Activated T-cell treated with anti-CD3 and anti-CD28 coated beads, Interleukin-2, amount 50 U/mL, for 72 hours (primary cell): ENCODE measurements at places on chromosomes 12 and 14. TPM values are rescaled to one million over a fixed set of nuclear protein-coding genes. Genes with fewer than 3 reads are reported as not detected.

- H3K27ac ChIP-seq: peak overlapping the region; percentile 83
- no peaks in the 10 kb centered on the region for H3K27me3 ChIP-seq
- H3K36me3 ChIP-seq: peaks cover 26% of the 10 kb centered on the region
- peaks cover 91% of the 10 kb centered on the region for H3K4me1 ChIP-seq
- no peak for DNase-seq
Measured at GRCh38 chr12:6457220-6457945, 5.5 kb downstream of the TAPBPL start.

- no peak for DNase-seq
- H3K4me3 ChIP-seq: no peak overlapping the region
- no peaks in the 10 kb centered on the region for H3K4me1 ChIP-seq
- H3K36me3 ChIP-seq: peaks cover 1% of the 10 kb centered on the region
Measured at GRCh38 chr14:59337141-59337611, 128.0 kb downstream of the GPR135 start.

DNA sequence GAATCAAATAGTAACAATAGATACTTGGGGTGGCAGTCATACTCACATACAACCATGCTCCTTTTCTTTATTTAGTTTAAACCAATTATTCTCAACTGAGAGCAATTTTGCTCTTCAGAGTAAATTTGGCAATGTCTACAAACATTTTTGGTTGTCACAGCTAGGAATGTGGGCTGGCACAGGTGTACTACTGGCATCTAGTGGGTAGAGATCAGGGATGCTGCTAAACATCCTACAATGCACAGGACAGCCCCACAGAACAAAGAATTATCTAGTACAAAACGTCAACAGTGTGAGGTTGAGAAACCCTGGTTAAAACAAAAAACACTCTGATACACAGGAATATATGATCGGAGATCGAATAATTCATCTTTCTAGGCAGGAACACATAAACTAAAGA lies 186.5 kb downstream of the NELL2 start:
- H3K36me3 ChIP-seq: peaks cover 2% of the 10 kb centered on the region
- no peaks in the 10 kb centered on the region for H3K27me3 ChIP-seq
- H3K27ac ChIP-seq: no peak overlapping the region
- no peaks in the 10 kb centered on the region for H3K4me1 ChIP-seq

- H3K27ac ChIP-seq: no peak overlapping the region
- peaks cover 51% of the 10 kb centered on the region for H3K4me1 ChIP-seq
- H3K4me3 ChIP-seq: peak overlapping the region; percentile 2
- H3K36me3 ChIP-seq: peaks cover 3% of the 10 kb centered on the region
- DNase-seq: peak; percentile 91
Measured at GRCh38 chr12:124771462-124772288, 92.0 kb downstream of the SCARB1 start.

DNA sequence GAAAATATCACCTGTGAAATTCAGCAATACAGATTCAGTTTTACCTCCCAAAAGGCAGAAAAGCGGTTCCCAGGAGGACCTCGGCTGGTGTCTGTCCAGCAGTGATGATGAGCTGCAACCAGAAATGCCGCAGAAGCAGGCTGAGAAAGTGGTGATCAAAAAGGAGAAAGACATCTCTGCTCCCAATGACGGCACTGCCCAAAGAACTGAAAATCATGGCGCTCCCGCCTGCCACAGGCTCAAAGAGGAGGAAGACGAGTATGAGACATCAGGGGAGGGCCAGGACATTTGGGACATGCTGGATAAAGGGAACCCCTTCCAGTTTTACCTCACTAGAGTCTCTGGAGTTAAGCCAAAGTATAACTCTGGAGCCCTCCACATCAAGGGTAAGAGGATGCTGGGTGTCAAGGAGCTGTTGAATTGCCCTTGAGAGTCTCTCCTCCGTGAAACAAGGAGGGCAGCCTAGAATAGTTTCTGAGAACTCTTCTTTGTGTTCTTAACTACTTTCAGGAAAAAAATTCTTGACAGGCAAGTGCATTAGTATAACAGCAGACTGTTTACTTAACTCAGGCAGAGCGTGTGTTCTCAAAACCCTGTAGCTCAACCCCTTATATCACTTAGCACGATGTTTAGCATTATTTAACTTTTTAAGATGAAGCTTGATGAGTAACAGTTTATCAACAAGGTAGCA lies 7.7 kb downstream of the TDP1 start:
- peaks cover 49% of the 10 kb centered on the region for H3K36me3 ChIP-seq
- DNase-seq: no peak
- H3K4me1 ChIP-seq: peaks cover 68% of the 10 kb centered on the region
- no peaks in the 10 kb centered on the region for H3K27me3 ChIP-seq

The CCND2 gene
- 445 TPM for total RNA-seq

GRCh38 chr14:49306152-49306751 lies 279.9 kb downstream of the RPS29 start:
- H3K27me3 ChIP-seq: no peaks in the 10 kb centered on the region
- DNase-seq: no peak
- H3K27ac ChIP-seq: no peak overlapping the region
- no peaks in the 10 kb centered on the region for H3K36me3 ChIP-seq
- H3K4me1 ChIP-seq: no peaks in the 10 kb centered on the region
- H3K4me3 ChIP-seq: no peak overlapping the region

The DHRS2 gene
- 10.6 TPM for total RNA-seq

DNA sequence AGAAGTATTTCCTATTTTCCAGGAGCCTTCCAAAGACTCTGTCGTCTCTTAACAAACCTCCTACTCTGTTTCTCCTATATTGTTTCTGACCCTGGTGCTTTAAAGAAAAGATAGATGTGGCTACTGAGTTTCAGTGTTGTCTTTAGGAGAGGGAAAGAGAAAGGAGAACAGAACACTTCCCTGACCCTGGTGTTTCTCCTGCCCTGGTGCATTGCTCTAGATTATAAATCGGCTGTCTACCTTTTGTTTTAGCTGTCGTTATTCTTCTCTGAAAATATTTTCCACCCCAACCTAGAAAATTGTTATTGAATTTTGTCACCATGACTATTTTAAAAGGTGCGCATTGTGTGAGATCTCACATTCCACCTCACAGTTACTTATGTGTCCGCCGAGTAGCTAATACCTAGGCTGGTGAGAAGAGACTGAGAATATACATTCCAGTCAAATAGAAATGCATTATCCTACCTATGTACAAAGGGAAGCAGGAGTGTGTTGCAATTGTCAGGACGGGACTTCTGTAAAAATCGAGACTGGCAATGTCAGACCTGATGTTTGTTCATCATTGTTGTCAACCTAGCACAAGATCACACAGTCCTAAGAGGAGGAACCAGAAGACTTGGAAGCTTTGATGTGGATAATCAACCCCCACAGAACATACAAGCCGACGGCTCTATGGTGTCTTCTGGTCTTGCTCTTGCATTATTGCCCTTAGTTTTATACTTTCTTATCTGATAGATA lies 108.7 kb upstream of the SLC38A4 start:
- no peaks in the 10 kb centered on the region for H3K4me1 ChIP-seq
- H3K4me3 ChIP-seq: no peak overlapping the region
- peaks cover 12% of the 10 kb centered on the region for H3K27me3 ChIP-seq
- H3K36me3 ChIP-seq: no peaks in the 10 kb centered on the region

- no peak overlapping the region for H3K4me3 ChIP-seq
- peak overlapping the region; percentile 10 for H3K27ac ChIP-seq
- H3K36me3 ChIP-seq: peaks cover 23% of the 10 kb centered on the region
- H3K27me3 ChIP-seq: no peaks in the 10 kb centered on the region
- H3K4me1 ChIP-seq: peaks cover 56% of the 10 kb centered on the region
Measured at GRCh38 chr12:96246926-96247505, 52.8 kb downstream of the ELK3 start.

The PABPN1 gene
- 188 TPM for total RNA-seq

The FGF23 gene
- not detected for total RNA-seq

DNA sequence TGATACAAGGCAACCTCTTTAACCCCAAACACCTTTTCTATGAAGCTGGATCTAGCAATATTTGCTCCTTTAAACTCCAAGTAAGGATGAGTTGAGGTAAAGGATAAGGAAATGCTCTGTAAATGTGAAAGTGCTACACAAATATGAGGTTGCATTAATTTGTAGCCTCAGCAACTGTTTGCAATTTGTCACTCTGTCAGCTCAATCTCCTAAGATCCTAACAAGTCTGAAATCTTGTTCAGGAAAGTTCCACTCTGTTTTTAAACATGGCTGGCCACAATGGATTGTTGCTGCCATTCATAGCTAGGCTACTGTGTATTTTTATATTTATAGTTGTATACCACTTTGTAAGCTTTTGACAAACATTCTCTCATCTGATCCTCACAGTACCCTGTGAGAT lies 51.3 kb downstream of the SCN8A start:
- H3K4me1 ChIP-seq: no peaks in the 10 kb centered on the region
- H3K36me3 ChIP-seq: peaks cover 5% of the 10 kb centered on the region
- no peak for DNase-seq
- no peak overlapping the region for H3K4me3 ChIP-seq
- peaks cover 8% of the 10 kb centered on the region for H3K27me3 ChIP-seq

The BEST3 gene
- not detected for total RNA-seq

DNA sequence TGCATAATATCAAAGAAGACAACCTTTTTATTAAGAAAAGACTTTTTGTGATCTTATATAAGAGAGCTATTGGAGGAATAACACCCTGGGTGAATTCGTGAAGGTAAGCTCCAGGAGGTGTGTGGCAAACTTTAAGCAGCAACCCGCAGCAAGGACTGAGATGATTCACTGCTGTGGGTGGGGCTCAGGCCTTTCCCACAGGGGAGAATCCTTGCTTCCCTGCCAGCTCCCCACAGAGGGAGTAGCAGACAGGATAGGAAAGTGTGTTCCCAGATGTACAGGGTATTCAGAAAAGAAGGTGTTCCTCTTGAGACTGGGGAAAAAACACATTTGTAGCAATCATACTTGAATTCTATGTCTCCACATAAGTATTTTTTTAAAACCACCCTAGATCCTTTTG lies 9.2 kb downstream of the NDUFA12 start:
- no peak overlapping the region for H3K4me3 ChIP-seq
- H3K4me1 ChIP-seq: peaks cover 46% of the 10 kb centered on the region
